NCI-H1048 (cell line): ENCODE measurements at places on chromosomes 2 and 18.

DNA sequence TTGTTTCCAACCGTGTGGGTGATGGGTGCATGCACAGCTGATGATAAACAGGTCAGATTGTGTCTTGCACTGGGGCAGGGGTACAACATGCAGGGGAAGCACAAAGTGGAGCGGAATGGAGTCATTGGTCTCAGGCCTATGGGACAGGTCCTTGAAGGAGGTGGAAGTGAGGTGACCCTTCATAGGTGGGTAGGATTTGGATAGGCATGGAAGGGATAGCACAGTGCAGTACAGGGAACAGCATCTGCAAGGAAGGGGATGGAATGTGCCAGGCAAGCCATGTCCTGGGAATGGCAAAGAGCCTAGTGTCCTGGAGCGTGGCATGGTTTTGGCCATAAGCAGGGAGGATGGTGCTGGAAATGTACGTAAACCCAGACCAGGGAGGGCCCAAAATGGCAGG is 143.9 kb downstream of the CAPN13 start:
- no peak for DNase-seq

DNA sequence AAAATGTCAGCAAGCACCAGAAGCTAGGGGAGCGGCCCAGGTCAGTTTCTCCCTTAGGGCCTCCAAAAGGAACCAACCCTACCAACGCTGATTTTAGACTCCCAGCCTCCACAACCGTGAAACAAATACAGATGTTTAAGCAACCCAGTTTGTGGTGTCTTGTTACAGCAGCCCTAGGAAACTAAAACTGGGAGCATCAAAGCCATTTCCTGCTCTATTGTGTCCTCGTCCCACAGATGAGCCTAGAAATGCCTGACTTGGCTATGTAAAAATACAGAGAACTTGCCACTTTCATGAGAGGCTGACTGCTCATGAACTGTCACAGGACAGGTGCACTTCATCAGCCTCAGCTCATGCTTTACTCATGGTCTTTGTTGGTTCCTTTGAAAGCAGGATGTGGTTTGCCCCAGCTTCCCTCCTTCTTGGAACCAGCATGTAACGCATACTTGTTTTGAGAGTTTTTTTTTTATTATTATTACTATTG is 97.6 kb upstream of the SLC39A10 start:
- DNase-seq, result no peak

GRCh38 chr2:232232915-232233314 is 145.6 kb upstream of the ALPP start:
- no peak for DNase-seq

GRCh38 chr2:17805717-17806363 is 10.4 kb upstream of the MSGN1 start:
- no peak for DNase-seq

GRCh38 chr18:24022161-24022560 is 7.6 kb downstream of the TTC39C start:
- no peak for DNase-seq

- DNase-seq, result no peak
Observed at GRCh38 chr2:19623488-19623887, 265.1 kb upstream of the OSR1 start.

DNA sequence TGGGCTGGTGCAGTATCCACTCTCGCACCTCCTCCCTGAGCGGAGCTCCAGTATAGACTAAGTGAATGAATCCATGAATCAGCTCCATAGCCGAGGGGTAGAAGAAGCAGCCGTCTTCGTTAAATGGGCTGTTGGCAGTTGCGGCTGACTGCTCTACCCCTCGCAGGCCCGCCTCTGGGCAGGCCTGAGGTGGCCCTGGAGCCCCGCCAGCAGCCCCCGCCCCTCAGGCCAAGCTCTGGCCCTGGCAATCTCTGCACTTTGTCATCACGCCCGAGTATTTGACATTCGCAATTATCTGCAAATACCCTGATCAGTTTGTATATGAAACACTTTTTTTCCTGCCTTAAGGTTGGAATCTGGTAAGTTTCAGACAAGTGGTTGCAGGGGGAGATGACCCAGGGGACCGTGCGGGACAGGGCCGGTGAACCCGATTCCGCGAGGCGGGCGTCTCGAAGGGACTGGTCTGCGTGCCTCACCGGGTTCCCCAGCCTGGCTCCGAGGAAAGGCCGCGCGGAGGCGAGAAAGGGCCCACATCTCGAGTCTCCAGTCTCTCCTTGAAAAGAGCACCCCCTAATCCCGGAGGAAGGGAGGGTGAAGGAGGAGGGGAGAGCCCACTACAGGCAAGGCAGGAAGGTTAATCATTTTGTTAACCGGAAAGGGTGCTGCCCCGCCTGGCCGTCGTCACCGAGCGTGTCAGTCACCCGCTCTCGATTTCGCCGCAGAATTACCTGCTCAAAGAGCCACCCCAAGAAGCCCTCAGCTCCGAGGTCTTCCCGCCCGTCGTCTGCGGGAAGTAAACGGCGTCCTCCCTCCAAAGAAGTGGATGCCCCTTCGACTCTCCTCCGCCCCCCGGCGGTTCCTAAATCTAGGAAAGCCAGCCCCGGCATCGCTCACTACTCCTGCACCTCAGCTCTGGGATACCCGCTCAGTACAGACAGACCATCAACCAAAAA is 11.1 kb upstream of the SATB2 start:
- DNase-seq, result no peak

- no peak for DNase-seq
Observed at GRCh38 chr2:45922577-45922988, 271.1 kb downstream of the PRKCE start.

DNA sequence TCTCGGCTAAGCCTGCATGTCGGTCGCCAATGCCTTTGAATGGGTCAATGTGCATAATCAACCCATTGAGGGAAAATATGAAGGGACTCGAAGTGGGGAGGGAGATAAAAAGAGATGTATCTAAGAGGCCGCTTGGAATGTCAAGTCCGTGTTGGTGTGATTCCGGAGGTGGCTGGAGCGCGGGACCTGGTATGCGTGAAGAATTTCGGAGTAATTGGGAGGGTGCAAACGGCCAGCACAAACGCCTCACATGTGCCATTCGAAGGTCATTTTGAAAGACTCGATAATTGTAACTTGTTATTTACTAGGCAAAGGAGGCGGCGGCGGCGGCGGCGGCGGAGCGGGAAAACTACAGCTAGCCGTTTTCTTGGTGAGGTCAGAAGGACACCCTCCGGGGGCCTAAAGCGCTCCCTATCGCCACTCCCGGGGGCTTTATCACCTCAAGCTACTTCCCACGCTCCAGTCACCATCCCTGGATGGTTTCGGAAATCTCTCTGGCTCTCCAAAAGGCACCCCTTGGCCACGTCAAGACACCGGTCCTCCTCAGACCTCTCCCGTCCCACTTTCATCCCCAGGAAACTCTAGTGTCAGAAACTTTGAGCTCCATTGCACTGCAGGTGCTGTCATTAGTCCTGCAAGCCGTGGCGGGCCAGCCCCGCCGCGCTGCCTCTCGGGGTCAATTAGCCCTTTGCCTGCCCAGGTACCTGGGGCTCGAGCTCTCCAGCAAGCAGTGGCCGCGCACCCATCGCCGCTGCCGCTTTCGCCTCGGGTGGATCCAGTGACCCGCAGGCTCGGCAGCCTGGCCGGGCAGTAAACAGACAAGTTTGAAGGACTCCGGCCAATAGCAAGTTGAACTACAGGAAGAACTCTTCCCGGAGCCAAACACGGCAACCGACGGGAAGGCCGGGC is 1.5 kb downstream of the ERBB4 start:
- no peak for DNase-seq

DNA sequence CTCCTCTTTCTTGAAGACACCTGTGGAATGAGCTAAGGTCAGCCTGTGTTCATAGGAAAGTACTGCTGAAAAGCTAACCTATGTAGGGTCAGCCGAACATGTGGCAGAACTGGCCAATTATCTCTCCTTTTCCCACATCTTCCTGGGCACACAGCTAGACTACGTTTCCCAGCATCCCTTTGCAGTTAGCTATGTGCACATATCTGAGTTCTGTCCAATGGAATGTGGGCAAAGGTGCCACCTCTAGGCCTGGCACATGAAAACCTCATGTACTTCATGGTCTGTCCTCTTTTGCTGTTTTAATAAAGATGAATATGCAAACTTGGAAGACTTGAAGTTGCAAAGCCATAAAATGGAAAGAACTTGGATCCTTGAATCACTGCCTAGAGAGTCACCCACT is 352.6 kb downstream of the TNS1 start:
- no peak for DNase-seq

DNA sequence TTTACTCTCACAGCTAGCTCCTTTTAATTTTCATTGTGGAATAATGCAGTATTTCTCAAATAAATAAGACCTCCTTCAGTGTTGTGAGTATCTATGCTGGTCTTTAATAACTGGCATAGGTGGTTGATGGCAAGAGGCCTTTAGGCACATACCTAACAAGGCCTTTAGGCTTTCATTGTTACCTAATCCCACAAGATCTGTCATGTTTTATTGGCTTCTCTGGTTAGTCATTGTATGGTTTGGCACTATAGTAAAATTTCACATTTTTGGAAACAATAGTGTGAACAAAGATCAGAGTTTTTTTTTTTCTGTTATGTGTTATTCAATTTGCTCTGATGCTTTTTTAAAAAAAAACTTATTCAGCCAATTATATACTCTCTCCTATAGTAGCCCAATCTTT is 89.8 kb upstream of the NEUROD1 start:
- DNase-seq, result no peak

DNA sequence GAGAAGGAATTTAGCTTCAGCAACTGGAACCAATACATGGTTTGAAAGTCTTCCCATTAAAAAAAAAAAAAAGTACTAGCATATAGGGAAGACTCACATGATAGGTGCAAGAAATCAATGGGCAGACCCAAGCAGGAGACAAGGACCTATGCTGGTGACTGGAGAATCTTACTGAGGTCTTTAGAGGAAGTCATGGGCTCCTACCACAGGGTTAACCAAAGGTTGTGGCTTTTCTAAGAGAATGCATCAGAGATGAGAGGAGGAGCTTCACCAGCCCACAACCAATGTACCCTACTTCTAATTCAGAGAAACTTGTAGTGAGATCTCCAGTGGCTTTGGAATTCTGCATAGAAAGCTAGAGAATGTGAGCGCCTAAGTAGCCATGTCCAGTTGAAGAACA is 207.4 kb downstream of the NCKAP5 start:
- DNase-seq, result no peak

DNA sequence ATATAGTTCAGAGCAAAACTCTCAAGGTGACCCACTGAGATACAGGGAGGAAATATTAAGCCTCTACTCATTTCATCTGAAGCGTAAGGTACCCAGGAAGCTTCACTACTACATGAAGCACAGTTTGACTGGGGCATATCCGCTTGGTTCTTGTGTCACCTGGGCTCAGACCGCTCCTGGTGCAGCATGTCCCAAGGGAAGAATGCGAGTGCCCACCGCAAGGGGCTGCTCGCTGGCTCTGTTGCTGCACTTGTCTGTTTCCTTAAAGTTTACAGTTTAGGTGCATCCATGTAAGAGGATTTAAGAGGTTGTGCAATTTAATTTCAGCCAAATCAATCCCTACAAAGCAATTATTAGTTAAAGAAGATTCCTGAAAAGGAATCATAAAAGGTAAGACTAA is 507.8 kb downstream of the FBXO15 start:
- no peak for DNase-seq

DNA sequence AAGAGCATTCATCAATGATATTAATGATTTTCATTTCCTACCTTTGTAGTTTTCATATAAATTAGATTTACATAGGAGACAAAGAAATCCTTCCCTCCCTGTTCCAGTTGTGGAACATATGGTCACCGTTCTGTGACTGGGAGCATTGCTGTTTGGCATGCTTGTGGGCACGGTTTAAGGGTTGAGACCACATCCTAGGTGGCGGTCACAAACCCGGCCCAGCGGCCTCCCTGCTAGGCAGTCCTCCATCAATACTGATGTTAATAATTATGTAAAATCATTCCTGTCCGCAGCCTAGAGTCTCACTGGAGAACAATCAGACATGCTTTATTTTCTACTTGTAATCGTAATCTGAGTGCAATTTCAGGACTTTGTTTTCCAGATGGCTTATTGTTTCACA is 117.9 kb downstream of the AGAP1 start:
- DNase-seq, result no peak

DNA sequence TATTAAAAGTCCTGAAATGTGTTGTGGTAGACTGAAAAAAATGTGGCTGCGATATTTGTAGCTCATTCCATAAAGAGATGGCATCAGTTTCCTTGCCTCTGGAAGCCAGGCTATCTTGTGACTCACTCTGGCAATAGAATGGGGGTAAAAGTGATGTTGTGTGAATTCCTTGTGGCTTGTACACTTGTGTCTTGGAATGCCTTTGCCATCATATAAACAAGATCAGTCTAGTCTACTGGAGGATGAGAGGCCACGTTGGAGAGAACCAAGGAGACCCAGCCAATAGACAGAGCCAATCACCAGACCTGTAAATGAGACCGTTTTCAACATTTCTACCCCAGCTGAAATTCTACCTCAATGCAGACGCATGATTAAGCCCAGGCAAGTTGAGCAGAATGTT is 254.1 kb downstream of the TRIB2 start:
- no peak for DNase-seq

DNA sequence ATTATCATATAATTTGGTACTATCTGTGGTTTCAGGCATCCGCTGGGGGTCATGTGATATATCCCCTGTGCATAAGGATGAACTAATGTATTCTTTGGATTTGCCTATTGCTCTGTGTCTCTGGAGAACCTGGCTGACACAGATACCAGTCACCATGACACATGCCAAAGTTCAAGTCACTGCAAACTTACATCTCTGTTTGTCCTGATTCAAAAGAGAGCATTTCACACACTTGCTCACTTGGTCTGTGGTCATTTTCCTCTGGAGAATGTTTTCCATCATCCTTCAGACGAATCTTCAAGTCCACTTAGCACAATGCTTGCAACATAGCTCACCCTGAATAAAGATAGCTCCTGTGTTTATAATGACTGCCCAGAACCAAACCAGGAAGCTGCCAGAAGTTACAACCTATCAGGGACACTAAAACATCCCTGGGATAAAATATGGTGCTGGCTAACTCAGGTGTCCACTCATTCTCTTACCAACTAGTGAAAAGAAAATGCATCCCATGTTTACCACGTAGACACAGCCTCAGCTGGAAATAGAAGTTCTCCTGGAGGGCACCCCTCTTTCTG is 18.1 kb downstream of the SULT1C3 start:
- no peak for DNase-seq

DNA sequence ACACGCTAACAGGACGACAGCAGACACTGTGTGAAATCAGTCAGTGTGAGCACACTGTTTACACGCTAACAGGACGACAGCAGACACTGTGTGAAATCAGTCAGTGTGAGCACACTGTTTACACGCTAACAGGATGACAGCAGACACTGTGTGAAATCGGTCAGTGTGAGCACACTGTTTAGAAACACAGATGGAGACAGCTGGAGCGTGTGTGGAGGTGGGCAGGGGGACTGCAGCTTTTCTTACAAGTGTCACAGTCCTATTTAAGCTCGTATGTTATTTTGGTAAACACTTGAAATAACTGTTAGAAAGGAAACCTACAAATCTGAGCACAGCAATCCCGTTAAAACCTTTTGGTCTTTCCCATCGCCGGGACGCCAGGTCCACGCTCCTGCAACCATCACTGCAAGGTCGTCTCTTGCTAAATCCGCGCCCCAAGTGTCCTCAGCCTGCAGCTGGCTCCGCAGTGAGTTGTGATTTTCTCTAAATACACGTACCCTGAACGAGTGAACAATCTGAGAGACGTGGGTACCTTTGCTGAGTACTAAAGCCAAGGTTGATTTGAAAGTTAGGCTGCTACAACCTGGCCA is 58.9 kb upstream of the CTDP1 start:
- DNase-seq, result no peak
